ENCODE measurements at places on chromosomes 12 and 14.
A peak's percentile ranks its signal among the peaks of the same experiment; 100 is the strongest.

GRCh38 chr12:112936264-112936663, 2.0 kb upstream of the OAS3 start:
- DNase-seq = no peak

DNA sequence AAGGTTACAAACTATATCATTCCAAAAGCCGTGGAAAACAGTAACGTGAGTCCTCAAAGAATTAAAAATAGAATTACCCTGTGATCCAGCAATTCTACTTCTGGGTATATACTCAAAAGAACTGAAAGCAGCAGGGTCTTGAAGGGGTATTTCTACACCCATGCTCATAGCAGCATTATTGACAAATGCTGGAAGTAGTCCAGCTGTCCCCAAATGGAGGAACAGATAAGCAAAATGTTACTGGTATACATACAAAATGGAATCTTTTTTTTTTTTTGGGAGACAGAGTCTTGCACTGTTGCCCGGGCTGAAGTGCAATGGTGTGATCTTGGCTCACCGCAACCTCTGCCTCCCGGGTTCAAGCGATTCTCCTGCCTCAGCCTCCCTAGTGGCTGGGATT, 32.9 kb downstream of the ADIPOR2 start:
- DNase-seq = no peak

DNA sequence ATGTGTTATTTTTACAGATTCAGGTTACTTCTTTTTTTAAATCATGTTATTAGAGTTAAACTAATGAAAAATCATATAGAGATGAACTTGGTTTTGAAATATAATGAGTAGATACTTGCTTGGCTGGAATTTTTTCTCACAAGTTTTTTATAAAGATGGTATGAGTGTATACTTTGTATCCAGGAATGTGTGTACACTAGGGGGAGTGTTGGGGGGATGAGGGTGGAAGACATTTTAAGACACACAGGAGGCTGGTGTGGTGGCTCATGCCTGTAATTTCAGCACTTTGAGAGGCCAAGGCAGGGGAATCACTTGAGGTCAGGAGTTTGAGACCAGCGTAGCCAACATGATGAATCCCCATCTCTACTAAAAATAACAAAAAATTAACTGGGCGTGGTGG, 23.2 kb downstream of the PPM1A start:
- DNase-seq = no peak

- no peak for DNase-seq
These were observed 84.4 kb upstream of the CISTR start for GRCh38 chr12:53836119-53836655.

- DNase-seq = peak; percentile 59
These were observed 79.9 kb downstream of the NEDD1 start for GRCh38 chr12:96986883-96987523.

DNA sequence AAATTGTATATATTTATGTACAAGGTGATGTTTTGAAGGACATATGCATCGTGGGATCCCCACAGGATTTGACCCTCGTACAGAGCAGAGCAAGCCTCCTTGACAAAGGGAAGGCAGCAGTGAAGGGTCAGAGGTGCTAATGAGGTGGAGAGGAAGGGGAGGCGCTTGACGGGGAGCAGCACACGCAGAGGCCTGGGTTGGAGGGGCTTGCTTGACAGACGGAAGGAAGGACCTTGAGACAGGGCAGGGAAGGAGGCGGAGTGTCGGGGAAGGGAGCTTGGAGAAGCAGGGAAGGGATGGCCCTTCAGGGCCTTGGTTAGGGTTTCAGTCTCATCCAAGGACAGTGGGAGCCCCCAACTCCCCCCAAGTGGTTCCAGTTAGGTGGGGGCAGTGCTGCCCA, 52.6 kb downstream of the ZNF664 start:
- no peak for DNase-seq

Data from stomach (tissue), 19 donors.